NCI-H1105 treated with DMSO at 0.1 percent for 48 hours (cell line): ENCODE measurements at places on chromosomes 7 and 10.

DNA sequence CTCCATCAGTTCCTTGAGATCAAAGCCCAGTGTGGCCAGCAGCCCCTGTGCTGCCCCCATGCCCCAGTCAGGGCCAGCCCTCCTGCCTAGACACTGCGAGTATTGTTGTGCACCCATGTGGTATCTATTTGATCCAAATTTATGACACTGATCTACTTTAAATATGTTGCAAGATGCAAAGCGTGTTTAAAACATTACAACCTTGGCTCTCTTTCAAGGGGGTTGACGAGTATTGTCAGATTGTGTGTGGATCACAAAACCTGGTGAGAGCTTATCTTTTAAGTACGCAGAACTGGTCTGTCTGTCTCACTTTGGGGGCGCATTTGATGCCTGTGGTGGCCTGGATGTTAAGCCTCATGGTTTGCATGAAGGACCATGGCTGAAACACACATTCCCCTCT is 108.9 kb downstream of the COL13A1 start:
- no peak for DNase-seq

GRCh38 chr7:72268796-72269195 is 143.3 kb downstream of the CALN1 start:
- DNase-seq = no peak

GRCh38 chr7:130900471-130901076 is 166.6 kb upstream of the KLF14 start:
- DNase-seq = no peak

GRCh38 chr10:48683868-48684267 is 805 bp upstream of the WDFY4 start:
- DNase-seq = no peak

GRCh38 chr10:17234431-17234945 is 6.4 kb downstream of the VIM start:
- no peak for DNase-seq

- DNase-seq = peak; percentile 3
Observed at GRCh38 chr10:8121201-8121890, 66.9 kb downstream of the GATA3 start.

GRCh38 chr7:140646931-140647647 is 6.5 kb upstream of the DENND2A start:
- peak; percentile 69 for DNase-seq

- DNase-seq = no peak
Observed at GRCh38 chr7:77393261-77393660, 22.9 kb downstream of the GSAP start.

GRCh38 chr10:8306685-8307364 is 252.3 kb downstream of the GATA3 start:
- no peak for DNase-seq

DNA sequence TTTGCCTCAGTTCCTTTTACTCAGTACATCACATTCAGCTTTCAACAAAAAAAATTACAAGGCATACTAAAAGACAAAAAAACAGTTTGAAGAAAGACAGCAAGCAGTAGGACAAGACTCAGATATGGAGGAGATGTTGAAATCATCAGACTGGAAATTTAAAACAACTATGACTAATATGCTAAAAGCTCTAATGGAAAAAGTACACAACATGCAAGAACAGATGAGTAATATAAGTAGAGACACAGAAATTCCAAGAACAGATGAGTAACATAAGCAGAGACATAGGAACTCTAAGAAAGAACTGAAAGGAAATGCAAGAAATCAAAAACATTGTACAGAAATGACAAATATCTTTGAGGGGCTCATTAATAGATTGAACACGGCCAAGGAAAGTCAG is 402.6 kb downstream of the NEBL start:
- no peak for DNase-seq
